ENCODE measurements at places on chromosomes 2 and 18.

- no peak for DNase-seq
Observed at GRCh38 chr2:154700136-154700535, 1.6 kb downstream of the KCNJ3 start.

- no peak for DNase-seq
Observed at GRCh38 chr2:96856776-96857666, 795 bp downstream of the ANKRD39 start.

- DNase-seq = no peak
Observed at GRCh38 chr2:158722266-158723105, 72.6 kb upstream of the DAPL1 start.

GRCh38 chr2:238339814-238340213, 19.5 kb downstream of the TRAF3IP1 start:
- DNase-seq = no peak

DNA sequence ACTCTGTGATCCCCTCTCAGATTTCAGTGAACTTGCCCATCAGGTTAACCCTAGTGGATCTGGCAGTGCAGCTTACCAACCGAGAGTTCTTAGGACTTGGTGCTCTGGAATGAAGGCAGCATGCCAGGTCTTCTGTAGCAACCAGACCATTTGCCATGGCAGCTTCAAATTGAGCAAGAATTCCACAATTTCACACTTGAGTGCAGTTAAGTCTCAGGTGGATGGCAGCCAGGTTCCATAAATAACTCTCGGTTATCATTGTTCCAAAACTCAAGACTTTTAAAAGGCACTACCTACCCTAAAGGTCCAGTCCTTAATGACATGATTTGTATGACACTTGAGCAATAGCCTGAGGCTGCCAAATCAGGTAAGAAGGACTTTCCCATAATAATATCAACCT, 48.1 kb downstream of the GALNT3 start:
- DNase-seq = peak; percentile 4

DNA sequence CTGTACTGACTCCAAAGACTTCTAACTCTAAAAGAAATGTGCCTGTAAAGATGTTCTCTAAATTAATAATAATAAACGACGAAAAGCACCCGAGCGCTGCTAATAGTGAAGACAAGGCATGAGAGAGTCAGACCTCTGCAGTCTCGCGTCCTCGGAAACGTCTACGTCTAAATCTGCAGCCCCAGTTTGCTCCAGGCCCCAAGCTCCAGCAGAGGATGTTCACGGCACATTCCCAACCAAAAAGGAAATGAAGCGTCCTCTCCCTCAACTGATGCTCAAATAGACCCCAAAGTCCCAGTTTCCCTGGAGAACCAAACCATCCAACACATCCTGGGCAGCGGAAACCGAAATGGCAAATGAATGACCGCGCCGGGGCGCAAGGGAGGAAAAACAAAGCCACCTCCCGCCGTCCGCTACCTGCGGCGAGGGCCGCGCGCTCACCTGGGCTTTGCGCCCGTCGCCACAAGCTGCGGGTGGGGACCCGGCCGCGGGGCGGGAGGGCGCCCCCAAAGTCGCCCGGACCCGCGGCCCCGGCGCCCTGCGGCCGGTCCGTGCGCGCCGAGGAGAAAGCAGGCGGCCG, 47.1 kb upstream of the CCDC150 start:
- peak; percentile 49 for DNase-seq

DNA sequence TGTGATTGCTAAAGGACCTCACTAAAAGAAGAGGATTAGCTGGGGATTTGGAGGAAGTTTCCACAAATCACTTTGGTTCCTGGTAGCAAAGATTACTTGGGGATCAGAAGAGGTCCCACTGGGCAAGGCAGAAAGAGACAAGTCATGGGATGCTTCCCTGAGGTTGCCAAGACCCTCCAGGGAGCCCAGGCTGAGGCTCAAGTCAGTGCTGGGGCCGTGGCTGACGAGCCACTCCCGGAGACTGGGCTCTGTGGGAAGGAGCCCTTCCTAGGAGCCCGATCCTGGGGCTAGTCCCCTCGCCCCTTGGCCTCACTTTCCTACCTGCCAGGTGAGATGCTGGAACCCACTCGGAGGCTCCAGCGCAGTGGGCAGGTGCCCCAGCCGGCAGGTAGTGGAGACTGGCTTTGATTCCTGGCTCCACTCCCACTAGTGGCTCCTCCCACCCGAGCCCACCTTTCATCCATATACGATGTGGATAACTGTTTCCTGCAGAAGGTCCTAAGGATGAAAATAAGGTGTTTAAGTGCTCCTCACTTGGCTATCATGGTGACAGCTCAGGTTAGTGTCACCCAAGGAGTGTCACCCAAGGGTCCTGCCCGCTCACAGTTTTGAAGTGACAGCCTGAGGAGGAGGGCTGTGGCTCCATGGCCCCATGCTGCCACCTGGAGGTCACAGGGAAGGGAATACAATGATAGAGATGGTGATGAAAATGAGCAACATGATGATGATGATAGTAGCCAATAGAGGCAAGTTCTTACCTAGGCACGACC, 100.5 kb downstream of the CAPN13 start:
- DNase-seq = peak; percentile 43

DNA sequence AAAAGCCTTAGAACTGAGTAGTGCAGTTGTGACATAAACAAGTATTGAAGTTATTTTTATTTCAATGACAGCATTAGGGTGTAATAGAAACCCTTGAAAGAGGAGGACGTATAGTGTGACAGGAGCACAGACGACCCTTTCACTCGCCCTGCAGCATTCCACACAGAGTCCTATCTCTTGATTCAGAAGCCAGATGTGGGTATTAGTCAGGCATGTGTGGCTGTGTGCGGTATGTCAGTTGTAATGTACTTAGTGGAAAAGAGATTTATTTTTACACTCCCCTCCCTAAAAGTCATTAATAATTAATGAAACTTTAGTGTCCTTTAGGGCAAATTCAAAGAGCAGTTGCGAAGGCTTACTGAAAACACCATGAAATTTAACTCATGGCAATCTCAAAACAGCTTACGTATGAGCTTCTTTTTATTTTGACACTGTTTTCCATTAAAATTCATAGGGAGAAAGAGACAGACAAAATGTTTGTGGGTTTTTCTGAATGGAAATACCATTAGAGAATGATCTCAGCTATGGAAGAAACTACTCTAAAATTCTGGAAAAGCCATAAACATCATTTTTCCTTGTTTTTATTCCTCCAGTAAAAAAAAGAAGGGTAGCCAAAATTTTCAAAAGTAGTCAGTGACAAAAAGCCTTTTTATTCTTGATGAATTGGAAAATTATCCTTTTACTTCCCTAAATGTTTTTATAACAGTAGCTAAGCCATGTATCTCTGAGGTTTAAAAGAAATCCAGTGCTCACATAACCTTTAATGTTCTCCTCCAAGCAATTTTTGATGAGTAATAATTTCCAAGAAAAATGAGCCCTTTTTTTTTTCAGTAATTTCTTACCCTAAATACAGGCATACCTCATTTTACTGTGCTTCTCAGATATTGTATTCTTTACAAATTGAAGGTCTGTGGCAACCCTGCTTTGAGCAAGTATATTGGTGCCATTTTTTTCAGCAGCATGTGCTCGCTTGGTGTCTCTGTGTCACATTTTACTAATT, 84.0 kb upstream of the DSEL start:
- DNase-seq = peak; percentile 65

DNA sequence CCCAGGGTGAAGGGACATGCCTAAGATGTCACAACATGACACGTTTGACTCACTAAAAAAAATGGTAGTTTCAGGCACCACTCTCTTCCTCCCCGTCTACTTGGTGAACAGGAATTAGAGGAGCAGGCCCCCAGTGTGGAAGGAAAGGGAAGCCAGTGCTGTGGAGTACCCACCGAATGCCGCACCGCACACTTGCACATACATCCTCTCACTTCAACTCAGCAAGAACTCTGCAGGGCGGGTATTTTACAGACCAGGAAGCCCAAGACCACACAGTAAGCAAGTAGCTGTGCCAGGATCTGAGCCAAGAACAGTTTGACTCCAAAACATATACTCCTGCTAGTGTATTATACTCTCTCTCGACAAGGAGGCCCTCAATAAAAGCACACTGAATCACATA, 69.8 kb downstream of the BCL2 start:
- peak; percentile 33 for DNase-seq

DNA sequence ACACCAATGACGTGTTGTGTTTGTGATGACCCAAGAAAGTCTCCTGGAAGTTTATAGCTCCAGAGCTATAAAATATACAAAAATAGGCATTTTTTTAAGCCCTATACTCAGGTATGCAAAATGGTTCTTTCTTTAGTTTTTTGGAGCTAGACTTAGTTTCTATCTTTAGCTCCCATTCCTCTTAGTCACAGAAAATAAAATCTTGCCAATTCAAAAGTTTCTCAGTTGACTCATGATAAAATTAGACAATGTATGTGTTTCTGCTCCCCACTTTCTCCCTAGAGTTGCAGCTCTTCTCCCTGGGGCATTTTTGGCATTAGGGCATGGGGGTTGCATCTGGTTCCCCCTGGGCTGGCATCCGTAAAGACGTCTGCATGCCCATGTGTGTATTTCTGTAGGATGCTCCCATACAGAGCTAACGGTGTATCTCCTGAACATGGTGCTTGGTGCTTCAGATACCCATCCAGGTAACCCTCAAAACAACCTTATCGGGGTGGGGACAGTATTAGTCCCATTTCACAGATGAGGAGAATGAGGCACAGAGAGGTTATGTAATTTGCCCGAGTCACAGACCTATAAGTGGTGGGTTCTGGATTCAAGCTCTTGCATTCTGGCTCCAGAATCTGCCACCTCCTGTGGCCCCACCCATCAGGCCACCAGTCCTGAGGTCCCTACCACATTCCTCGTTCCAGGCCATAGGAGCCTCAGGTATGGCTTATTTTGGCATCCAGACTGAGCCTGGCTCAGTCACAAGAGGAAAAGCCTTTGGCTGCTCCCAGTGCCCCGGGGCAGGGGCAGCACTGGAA, 43.1 kb upstream of the ASAP2 start:
- peak; percentile 59 for DNase-seq

GRCh38 chr2:142954493-142954892, 77.0 kb downstream of the KYNU start:
- peak; percentile 43 for DNase-seq

- no peak for DNase-seq
Observed at GRCh38 chr2:136325844-136326331, 207.9 kb upstream of the CXCR4 start.

- no peak for DNase-seq
Observed at GRCh38 chr2:156748221-156748620, 312.0 kb downstream of the GPD2 start.

DNA sequence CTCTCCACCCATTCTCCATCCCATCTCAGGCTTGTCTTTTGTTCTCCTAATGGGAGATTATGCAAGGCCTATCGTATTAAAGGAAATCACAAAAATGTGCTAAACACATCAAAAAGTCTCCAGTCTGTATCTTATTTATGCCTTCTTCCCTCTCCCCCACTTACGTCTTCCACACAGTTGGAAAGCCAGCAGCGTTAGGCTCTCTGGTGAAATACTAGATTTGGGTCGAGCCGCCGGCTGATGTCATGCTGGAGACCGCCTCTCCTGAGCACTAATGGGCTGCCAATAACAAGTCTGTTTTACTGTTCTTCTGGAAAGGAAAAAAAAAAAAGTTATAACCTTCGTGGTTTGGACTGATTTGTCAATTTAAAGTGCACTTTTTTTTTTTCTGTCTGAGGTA, 182.7 kb upstream of the SIX2 start:
- peak; percentile 34 for DNase-seq

DNA sequence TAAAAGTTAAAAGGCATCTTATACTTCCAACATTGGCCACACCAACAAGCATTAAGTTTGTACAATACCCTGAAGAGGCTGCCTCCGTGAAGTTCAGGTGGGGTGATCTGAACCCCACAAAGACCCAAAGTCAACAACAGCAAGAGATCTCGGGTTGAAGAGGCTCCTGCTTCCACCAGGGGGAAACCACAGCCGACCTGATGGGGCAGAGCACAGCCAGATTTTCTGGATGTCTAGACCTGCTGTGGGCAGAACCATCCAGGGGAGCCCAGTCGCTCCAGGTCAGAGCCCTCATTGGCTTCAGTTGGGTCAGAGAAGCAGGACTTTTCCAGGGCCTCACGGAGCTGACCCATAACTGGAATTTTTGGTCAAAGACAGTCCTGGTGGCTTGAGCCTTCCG, 66.5 kb upstream of the ACKR3 start:
- no peak for DNase-seq

GRCh38 chr18:77250926-77251729, 1.5 kb downstream of the GALR1 start:
- no peak for DNase-seq

DNA sequence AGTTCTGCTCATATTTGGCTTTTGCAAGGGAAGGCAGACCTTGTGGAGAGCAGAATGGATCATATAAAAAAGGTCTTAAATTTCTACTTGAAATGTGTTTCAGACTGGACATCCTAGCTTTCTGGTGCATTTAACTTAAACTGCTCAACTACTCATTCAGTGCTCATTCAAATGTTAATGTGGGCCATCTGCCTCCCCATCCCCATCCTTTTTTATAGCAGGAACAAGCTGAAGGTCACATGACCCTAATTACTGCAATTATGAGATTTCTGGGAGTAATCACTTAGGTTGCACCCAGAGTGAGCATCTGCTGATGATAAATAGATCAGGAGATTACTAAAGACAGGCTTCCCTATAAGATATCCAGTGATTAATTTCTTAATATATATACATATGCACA, 96.1 kb downstream of the MAP2 start:
- no peak for DNase-seq

- peak; percentile 69 for DNase-seq
Observed at GRCh38 chr2:86704459-86704971, 15.6 kb upstream of the RMND5A start.

DNA sequence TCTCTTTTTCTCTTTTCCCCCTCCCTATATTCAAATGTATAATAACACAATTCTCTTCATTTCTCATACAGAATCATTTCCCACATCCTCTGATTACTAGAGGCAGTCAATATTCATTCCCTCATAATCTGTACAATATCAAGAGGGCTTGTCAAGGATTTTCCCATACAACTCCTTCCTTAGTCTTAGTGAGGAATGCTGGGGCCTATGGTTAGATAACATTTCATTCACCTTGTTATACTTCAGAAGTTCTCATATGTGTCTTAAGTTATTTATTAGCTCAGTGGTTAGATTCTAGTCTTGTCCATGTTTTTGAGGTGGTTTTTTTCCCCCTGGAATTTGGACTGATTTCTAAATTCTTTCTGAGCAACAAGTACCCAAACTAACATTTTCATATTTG, 289.5 kb downstream of the PDE11A start:
- DNase-seq = peak; percentile 56

DNA sequence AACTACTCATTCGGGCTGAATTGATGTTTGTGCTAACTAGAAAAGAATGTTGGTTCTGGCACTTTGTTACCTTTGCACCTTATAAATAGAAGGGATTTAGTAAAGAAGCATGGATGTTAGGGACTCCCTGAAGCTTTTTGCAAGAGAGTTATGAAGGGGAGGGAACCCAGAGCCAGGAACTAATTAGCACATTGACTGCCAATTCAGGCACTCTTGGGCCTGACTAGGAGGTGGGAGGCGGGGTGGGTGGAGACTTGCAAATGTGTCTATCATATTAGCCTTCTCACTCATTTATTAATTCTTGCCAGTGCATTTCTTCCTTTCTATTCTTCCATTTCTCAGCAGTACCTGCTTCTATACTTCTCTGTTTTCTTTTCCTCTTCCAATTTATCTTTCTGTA, 1022.4 kb downstream of the TMEM182 start:
- DNase-seq = no peak

GRCh38 chr2:30096451-30096850, 50.4 kb upstream of the YPEL5 start:
- DNase-seq = no peak

GRCh38 chr18:49849331-49850217, 36.2 kb upstream of the ACAA2 start:
- peak; percentile 94 for DNase-seq

All from fibroblast of lung (primary cell).